Stimulated activated CD8-positive, alpha-beta memory T cell treated with anti-CD3 and anti-CD28 coated beads, Interleukin-12 subunit alpha, Interleukin-12 subunit beta, amount 100 ng/mL, for 4 hours (primary cell): ENCODE measurements at places on chromosomes 2 and 18.

DNA sequence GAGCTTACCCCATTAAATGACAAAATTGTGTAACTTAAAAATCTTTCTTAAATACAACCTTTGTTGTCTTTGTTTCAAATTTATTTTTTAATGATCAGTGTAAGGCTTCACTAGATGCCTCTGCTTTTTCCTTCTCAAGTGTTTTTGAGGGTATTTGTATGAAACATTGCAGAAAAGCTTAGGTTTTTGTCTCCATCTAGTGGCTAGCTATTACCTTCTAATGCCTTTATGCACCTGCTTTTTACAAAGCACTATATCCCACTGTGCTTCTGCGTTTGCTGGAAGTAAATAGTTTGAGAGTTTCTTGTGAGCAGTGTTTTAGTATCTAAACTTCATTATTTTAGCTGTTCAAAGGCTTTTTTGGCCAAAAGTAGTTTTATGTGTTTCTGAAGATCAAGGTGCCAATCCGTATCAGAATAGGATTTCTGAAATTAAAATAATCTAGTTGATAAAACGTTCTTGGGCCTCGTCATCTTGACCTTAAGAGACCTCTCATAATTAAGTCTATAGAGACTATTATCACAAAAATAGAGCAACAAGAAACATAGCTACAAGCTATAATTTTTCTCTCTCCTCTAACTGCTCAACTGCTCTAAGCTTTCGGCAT is 47.0 kb downstream of the IWS1 start:
- no peak for DNase-seq

- DNase-seq = no peak
Observed at GRCh38 chr2:68333009-68333408, 13.3 kb upstream of the CNRIP1 start.

DNA sequence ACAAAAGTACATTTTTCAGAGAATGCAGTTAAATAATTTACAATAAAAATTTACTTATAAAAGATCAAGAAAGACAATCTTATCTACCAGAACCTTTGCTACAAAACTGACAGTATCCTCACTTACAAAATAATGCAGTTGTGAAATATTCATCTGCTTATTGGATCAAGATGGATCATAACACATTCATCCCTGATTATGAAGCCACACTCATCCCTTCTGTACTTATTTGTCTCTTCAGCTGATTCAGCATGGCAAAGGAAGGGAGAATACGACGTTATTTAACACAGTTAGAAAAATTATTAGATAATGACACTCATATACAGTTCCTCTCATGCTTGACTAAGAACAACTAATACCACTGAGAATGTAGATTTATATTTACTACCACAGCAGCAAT is 46.4 kb downstream of the TCF4 start:
- no peak for DNase-seq

GRCh38 chr2:220890931-220891330 is 681.2 kb downstream of the EPHA4 start:
- no peak for DNase-seq

DNA sequence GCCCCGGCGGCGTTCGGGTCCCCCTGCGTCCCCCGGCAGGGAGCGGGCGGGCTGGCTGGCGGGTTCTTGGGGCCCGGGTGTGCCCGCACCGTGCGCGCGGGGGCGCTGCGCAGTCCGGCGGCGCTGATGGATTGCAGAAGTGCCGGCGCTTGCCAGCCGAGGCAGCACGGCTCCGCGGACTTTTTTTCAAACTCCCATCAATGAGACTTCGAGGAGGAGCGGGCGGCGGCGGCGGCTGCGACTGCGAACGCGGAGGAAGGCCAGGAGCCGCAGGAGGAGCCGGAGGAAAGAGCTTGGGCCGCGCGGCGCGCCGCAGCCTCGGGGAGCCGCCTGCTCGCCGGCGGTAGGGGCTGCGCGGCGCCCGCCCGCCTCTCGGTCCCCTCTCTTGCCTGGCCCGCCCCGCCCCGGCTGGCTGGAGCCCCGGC is at the start of gene GLI2:
Gene GLI2, plus strand, starts transcription at position 123 of the 425 bp plus-strand sequence. CDS start 61,453 bp downstream, outside the sequence.
- DNase-seq = no peak

DNA sequence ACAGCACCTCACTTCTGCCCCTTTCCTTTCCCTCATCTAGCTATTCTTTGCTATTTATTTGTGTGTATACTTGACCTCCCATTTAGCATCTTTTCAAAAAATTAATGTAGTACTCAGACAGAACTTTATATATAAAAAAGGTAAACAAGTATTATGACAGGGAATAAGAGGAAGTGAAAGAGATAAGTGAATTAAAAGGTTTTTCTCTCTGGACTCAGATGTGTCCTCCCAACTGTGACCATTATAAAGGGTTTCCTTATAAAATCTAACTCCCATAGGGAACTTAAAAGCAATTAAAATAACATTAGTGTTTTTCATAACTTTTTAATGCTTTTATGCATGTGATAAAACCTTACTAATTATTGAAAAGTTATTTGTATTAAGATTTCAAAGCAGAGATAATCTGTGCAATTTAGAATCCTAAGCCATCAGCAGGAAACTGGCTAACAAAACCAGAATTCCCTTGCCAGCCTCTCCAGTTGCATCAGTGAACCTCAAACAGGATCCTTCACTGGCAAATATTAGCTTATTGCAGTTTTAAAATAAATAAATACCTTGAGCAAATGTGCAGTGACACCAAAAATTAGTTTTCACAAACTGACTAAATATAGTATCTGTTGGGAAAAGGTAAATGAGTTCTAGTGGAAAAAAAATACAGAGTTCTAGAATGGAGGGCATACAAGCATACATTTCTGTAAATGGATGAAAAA is 930.7 kb downstream of the BCL11A start:
- DNase-seq = no peak

DNA sequence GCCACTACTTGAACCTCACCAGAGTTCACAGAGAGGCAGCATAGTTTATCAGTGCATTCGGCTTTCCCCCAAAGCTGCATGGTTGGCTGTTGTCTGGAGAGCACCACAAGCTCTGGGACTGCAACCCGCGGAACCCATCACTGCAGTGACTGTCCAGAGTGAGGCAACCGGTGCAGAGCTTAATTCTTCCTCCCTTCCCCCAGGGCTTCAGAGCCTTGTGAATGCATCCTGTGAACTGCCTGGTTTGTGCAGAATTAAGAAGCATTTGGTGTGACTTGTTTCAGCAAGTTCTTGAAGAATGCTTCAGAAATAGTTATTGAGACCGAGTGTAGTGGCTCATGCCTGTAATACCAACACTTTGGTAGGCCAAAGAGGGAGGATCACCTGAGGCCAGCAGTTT is 99.2 kb upstream of the FOSL2 start:
- no peak for DNase-seq

GRCh38 chr2:205375461-205376448 is 306.5 kb upstream of the NRP2 start:
- DNase-seq = no peak

- DNase-seq = no peak
Observed at GRCh38 chr2:85988175-85988913, 99.6 kb upstream of the ST3GAL5 start.

DNA sequence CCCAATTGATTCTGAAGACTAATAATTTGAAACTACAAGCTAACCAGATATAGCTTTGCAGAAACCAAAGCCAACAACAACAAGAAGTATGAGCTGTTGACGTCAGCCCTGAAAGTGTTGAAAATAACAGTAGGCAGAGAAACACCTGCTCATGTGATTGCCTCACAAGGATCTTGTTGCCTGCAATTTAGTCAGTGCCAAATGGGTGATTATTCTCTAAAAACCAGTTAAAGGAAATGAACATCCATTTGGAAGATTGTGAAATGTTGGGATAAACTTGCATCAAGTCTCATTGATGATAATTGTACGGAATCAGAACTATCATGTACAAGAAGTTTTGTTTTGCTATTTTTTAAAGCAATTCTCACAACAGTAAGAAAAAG is 2.8 kb downstream of the CYTIP start:
- DNase-seq = no peak

DNA sequence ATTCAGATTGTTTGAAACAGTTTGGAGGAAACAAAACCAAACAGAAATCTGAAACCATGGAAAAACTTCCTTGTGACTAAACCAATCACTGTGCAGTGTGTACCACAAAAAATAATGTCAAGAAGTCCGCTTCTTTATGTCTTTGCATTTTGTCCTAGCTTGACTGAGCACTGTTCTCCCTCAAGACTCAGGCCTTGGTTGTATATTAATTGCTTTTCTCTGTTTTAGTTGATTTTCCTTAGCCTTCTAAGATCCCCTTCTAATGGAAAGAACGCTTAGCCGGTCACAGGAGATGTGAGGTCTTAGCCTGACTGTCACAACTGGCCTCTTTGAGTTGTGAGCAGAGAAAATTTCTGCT is 56.6 kb downstream of the LCLAT1 start:
- no peak for DNase-seq

DNA sequence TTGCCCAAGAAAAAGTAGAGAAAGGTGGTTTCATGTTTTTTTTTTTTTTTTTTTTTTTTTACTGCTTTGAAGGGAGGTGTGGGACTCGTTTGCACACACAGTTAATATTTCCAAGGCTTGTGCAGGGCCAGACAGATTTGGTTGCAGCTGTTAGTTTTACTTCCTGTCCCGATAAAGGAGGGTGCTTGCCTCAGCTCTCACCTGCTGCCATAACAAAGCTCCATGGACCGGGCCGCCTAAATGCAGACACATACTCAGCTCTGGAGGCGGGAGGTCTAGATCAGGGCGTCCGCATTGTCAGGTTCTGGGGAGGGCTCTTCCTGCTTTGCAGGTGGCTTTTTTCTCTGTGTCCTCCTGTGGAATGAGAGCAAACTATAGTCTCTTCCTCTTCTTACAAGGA is 69.9 kb downstream of the ODC1 start:
- DNase-seq = no peak

- DNase-seq = no peak
Observed at GRCh38 chr2:190180313-190181122, 118.0 kb upstream of the MSTN start.

- DNase-seq = no peak
Observed at GRCh38 chr2:21279525-21279924, 155.8 kb downstream of the TDRD15 start.

GRCh38 chr2:31386648-31387047 is 27.9 kb downstream of the XDH start:
- no peak for DNase-seq

DNA sequence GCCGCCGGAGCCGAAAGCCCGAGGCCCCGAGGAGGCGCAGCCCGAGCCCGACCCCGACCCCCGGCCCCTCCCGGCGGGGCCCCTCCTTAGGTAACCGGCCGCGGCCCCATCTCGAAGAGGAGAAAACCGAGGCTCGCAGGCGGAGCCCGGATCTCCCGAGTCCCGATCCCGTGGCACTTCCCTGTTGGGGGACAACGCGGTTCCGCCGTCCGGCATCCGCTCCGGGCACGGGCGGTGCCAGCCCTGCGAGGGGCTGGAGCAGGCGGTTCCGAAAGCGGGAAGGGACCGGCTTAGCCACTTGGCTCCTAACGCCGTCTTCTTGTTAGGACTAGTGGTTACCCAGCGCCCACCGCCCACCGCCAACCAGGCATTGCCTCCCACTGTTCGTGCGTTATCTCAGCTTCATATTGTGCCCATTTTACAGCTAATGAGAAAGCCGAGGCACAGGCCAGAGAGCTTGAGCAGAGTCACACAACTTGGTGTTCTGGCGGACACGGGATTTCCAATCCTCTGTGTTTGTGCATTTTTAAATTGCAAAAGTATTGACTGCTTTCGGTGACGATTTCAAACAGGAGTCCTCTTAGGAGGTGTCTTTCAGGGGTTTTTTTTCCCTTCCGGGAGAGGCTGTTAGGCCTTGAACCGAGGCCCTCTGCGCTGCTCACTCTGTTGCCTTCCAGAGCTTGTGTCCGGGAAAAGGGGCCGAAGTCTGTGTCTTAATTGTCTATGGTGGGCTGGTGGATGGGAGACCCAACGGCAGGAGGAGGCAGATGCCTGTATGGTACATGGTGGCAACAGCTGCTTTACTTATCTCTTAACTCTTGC is 562 bp downstream of the CENPA start:
- DNase-seq = no peak

DNA sequence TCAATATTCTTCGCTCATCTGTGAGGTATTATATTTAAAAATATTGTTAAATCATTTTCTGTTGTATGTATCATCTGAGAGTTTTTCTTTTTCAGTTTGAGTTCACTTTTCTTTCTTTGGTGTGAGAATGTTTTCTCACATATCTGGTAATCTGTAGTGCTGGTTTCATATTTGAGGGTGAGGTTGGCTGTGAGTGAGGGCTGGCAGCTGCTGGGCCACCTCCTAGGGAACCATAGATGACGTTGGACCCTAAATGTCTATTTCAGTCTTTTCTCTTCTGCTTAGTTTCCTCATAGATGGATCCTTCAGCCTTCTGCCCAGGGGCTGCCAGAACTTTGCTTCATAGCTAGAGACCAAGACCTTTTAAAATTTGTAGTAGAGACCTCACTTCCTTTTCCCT is 33.5 kb downstream of the MGAT5 start:
- DNase-seq = no peak

DNA sequence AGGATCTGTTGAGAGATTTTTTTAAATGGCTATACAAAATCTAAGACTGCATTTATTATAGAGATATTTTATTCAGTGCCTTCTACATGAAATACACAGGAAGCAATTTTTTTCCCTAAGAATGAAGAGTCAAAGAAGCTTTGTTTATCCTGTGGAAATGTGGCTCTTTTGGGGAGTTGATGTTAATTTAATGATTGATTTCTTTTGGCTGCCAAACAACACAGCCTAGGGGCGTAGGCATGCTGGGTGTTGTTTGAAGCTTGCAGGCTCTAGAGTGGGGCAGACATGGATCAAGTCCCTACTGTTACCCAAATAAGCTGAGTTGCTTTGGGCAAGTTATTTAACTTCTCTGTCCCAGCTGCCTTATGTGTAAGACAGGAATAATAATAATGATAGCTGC is 21.1 kb upstream of the PLEK start:
- no peak for DNase-seq

DNA sequence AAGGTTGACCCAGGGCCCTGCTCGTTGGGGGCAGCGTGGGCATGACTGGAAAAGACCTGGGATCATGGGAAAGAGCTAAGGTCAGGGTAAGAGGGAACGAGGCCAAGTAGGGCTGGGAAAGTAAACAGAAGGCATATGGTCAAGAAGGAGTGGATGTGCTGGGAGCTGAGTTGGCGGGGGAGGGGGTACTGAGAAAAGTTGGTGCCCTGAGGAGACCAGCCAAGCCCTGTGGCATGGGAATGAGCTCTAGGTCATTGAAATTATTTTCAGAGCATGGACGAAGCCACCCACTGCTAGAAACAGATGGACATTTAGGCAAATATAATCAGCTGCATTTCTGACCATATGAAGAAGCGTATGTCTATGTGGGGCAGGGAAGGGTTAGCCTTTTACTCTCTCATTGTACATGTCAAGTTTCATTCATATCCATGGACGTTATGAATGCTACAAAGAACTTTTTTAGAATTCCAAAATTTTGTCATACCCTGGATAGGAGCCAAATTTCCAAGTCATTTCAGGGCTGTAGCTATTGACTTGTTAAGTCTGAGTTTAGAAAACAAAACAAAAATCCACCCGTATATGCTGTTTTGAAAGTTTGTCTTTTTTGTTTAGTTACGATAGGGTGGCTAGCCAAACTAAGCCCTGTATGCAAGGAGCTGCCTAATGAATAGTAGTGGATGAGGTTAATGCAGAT is 19.1 kb downstream of the MAPRE2 start:
- DNase-seq = no peak
